MV-4-11 (cell line): ENCODE measurements at places on chromosomes 2 and 18.

DNA sequence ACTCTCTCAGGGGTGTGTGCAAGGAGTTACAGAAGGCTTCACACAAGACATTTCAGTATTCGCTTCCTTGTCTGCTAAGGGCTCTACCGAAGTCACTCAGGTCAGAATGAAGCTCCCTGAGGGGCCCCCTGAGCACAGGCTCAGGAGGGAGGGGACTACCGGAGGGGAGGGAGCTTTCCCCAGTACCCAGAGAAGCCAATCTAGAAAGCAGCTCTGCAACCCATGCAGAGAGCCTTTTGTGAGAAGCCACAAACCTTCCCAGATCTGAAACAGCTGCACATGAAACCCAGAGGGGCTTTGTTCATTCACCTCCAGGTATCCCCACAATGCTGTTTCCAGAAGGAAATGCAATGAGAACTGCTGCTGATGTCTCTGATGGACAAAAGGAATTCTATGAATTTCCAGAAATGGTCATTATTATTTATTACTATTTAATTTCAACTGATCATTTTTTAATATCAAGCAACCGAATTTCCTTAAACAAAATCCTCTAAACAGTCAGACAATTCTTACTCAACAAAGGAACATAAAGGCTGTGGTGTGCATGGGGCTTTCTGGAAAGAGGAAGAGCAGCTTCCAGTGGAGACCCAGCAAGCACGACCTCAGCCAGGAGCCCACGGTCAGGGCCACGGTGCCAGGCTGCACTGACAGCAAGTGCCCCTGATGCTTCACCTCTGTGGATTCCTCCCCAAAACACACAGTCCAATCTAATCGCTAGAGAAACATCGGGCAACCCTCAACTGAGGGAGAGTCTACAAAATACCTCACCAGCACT is 42.0 kb downstream of the NDUFA10 start:
- peak; percentile 69 for DNase-seq

DNA sequence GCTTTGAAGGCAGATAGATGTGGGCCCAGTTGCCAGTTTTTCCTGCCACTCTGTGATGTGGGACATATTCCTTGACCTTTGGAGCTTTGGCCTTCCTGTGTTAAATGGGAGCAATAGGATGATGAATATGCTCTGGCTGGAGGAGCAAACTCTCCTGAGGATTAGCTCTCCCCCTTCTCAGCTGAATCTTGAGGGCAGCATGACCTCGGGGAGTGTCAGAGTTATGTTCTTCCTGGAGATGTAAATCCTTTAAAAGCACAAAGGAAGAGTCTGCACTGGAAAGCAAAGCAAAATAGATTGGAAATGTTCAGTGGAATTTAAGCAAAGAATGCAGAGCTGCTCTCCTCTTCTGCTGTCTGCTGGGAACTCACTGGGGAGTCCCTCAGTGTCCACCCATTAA is 160.1 kb downstream of the ALK start:
- DNase-seq, result no peak

GRCh38 chr2:172219201-172219600 is 116.5 kb upstream of the DLX2 start:
- peak; percentile 16 for DNase-seq

- DNase-seq, result no peak
These were observed 258.0 kb upstream of the SIX2 start for GRCh38 chr2:45267062-45267792.

- DNase-seq, result no peak
These were observed 962.9 kb upstream of the FANCL start for GRCh38 chr2:59204040-59204439.

DNA sequence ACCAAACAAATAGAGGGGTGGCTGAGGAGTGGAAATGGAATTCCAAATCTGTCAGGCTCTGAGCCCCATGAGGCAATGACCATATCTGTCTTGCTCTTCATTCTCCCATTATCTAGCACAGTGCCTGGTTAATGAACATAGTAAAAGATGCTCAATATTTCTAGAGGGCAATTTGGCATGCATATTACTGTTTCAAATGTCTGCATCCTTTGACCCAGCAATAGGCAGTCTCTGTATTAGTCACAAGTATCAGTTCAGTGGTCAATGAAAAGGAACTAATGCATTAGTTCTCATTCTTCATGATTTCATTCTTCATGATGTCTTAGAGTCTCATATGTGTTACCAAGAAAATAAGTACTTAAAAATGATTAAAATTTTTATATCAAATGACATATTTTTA is 28.4 kb upstream of the MALL start:
- no peak for DNase-seq

DNA sequence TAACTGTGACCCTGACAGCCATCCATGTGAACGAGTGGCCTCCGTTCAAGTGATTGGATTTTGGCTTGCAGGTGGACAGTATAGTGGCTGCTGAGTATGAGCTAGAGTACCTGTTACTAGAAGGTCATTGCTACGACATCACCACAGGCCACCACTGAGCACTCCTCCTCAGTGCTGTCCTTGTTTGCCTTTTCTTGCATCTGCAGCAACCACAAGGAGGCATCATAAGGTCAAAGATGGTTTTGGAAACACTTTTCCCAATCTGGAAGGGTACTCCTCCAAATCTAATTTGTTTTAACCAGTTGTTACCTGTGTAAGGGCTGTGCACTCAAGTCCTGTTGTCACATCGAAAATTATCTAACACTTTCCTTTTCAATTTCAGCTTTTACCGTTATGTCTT is 81.2 kb downstream of the UGGT1 start:
- no peak for DNase-seq

- no peak for DNase-seq
These were observed 79.3 kb downstream of the RHOB start for GRCh38 chr2:20526160-20526559.

DNA sequence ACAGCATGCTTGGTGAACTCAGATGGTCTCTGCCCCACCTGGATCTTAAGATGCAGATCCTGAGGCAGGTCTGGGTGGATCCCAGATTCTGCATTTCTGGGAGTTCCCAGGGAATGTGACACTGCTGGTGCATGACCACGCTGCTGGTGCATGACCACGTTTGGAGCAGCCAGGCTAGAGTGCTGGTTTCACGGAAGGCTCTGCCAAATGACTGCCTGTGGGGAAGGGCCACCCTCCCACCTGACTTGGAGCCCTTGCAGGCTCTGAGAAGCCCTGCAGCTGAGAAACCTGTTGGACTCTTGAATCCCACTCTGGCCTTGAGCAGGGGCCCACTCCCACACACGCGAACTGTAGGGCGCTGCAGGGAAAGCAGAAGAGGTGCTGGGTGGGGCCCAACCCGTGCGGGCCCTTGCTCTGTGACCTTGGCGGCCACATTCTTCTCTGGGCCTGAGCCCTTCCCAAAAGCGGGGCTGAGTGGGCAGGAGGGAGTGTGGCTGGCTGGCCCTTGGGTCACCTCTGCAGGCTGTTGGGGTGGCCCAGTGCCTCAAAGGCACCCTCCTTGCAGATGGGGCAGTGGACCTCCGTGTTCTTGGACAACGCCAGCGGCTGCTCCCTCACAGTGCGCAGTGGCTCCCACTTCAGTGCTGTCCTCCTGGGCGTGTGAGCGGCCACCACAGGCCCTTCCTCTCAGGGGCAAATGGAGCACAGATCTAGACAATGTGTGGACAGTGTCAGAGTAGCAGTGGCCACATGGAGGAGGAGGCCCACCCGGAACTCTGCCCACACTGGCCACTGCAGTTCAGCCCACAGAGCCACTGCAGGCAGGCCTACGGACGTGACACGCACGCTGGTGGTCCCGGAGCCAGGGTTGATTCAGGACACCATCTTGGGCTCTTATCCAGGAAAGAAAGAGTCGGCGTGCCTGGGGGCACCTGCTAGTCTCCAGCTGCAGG is 7.9 kb downstream of the ERFE start:
- DNase-seq, result no peak

DNA sequence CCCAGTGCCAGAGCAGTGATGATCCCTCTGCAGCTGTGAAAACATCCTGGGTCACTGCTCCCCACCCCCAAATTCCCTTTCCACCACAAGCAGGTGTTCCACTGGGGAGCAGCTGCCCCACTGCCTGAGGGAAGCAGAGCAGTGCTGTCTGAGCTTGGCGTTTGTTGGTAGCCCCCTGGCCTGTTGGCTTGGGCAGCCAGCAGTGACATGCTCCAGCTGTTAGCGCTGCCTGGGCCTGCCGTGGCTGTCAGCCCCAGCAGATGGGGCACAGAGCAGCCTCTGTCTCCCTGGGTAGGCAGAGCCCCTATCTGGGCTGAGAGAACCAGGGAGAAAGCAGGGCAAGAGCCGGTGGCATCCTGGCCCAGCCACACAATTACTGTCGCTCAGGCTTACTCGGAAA is 247.7 kb downstream of the GLI2 start:
- DNase-seq, result no peak

DNA sequence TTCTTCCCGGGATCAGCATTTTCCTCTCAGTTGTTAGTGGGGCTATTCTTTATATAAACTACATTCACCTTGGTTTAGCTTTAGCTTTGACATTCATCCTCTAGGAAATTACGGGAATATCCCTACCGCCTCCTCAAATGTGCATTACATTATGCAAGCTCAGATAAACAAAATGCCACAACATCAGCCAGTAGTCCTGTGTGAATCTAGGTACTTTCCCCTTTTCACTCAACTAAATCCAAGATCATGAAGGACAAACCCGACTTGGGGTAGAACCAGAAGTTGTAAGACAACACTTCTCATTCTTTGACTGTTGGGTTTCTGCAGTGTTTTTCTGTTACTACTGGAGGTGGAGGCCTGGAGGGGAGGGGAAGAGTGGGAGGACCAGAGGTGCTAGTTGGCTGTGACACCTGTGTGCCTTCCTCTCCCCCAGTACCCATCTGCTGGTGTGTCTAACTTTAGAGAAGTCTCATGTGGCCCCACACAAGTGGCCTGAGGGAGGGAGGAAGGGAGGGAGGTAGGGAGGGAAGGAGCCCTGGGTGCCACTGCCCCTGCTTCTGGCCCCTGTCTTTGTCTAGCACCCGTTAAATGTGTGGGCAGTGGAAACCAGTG is 84.8 kb upstream of the BCL2L11 start:
- no peak for DNase-seq

DNA sequence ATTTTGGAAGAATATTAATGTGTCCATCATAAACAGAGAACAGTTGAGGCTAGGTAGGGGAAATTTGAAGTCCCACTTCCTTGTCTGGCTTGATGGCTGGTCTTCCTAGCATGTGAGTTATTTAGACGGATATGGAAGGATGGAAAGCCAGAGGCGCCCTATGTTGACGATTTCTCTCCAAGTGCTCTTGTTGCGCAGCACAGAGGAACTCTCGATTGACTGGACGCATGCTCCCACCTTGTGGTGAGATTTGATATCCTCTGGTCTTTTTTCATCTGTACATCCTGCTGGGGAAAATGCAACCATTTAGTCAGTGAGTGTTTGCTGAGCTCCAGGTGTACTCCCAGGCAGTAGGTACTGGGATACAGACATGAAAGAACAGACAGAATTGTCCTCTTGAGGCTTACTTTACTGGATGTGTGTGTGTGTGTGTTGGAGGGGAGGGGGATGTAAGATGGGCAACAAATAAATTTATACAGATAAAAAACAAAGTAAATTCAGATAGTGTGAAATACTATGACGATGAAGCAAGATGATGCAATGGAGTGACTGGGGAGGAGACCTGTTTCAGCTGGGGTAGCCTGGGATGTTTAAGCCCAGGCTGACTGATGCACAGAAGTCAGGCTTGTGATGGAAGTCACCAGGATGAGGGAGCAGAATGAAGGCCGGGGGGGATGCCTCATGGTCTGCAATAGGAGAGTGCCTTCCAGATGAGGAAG is 137.2 kb downstream of the TRIM43 start:
- DNase-seq, result peak; percentile 61

GRCh38 chr2:182506606-182507005 is 79.8 kb upstream of the PDE1A start:
- DNase-seq, result peak; percentile 56

- DNase-seq, result no peak
These were observed 11.1 kb upstream of the HNRNPLL start for GRCh38 chr2:38613849-38614213.

- DNase-seq, result no peak
These were observed 124.1 kb downstream of the MEMO1 start for GRCh38 chr2:31886700-31887099.

DNA sequence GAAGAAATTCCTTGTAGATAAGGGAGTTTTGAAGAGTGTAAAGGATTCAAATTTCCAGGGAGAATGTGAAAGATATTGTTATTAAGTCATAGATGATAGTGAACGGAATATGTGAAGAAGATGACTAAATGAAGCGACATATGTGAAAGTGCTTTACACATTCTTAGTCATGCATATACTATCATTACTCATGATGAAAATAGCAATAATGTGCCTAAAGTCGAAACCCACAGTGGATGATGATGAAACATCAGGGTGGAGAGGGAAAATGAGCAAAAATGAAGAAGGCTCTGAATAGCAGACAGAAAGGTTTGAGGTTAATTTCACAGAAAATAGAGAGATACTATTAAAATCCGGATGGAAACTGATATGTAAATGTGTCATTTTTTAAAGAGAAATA is 1237.1 kb downstream of the LRP1B start:
- peak; percentile 36 for DNase-seq

DNA sequence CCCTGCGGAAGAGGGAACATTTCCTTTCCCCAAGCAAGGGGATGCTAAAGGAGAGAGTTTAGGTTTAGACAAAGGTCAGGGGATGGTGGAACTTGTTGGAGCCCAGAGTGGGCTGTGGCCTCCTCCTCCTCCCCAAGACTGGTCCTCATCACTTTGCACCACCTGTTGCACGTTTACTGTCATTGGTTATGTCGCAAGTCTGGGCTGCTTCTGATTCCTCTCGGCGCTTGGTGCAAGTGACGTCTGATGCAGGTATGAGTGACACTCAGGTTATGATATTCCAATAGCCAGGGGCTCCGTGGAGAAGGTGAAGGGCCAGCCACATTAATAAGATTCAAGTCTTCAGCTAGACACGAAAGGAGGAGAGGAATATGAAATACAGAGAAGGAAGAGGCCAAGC is 59.8 kb downstream of the TSN start:
- no peak for DNase-seq

DNA sequence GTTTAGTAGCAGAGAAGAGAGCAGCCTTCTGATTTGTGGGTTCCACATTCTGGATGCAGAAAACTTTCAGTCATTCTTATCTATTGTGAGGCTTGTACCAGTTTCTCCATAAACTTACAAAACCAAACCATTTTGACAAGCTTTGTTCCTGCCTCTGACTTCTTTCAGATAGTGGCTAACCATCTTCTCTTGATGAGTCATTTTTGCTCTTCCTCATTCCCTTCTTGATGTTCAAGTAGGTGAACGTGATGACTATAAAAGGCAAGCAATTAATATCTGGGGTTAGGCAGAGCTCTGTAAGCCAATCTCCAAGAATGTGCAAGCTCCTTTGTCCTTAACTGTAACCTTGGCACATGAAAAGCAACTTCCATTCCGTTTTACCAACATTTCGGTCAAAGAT is 2083.1 kb upstream of the PIK3C3 start:
- no peak for DNase-seq

- peak; percentile 87 for DNase-seq
These were observed 171.8 kb downstream of the CAMKMT start for GRCh38 chr2:44533508-44533907.

- DNase-seq, result no peak
These were observed 19.3 kb upstream of the MC2R start for GRCh38 chr18:13934676-13935075.

- no peak for DNase-seq
These were observed 86.1 kb upstream of the GPC1 start for GRCh38 chr2:240349133-240350005.

- DNase-seq, result no peak
These were observed 24.1 kb downstream of the ANXA4 start for GRCh38 chr2:69766014-69766413.
